Stimulated activated memory B cell treated with anti-CD40 and anti-IgM and Interleukin-4, amounts not matched to agents 10 μg/mL and 1 μg/mL and 100 μg/mL, for 72 hours (primary cell): ENCODE measurements at places on chromosomes 4 and X.

GRCh38 chr4:52915191-52915590 is 53.1 kb downstream of the RASL11B start:
- ATAC-seq = no peak

DNA sequence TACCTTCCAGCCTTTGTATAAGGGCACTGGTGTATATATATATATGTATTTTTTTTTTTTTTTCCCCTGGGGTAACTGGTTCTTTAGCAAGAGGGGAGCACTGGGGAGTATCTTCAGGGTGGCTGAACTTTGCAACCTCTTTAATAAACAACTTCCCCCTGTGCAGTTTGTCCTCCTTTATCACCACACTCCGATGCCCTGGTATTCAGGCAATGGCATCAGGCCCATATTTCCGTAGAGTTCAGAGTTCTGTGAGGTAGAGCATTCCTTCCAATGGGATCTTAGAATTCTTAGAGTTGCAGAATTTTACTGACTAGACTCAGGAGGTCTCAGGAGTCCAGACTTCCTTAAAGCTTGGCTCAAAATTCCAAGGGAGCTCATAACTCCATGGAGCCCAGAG is 24.6 kb downstream of the NYX start:
- ATAC-seq = no peak

DNA sequence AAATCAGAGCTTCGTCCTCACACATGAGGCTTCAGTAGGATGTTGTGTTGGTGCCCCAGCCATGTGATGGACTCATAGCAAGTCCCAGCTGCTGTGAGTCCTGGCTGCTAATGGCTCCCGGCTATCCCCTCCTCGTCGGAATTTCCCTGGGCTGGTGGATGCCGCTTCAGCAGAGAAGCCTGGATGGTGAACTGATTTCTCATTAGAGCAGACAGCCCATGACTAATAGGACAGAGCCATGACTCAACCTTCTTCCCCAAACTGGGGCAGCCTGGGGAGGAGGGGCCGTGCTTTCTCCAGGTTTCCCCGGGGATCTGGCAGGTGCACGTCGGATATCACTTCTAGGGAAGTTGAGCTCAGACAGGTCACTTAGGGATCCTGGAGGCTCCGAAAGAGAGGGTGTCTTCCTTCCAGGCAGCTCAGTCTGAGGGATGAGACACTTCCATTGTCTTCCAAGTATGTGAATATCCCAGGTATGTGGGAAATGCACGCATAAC is 112.7 kb downstream of the ASMT start:
- no peak for ATAC-seq

GRCh38 chrX:112555831-112556230 is 123.9 kb downstream of the LHFPL1 start:
- no peak for ATAC-seq

- ATAC-seq = no peak
Measured at GRCh38 chrX:33379839-33380238, 168.5 kb upstream of the DMD start.
